ENCODE measurements at places on chromosomes 16 and 17. TPM values are rescaled to one million over a fixed set of nuclear protein-coding genes. Genes with fewer than 3 reads are reported as not detected.

The LRRC37A gene
- 2.3 TPM for total RNA-seq

- no peak for DNase-seq
Measured at GRCh38 chr17:71741836-71742235, 379.0 kb upstream of the SOX9 start.

The TMC7 gene
- total RNA-seq, result 1.4 TPM

GRCh38 chr16:17469741-17470181 is 999 bp downstream of the XYLT1 start:
- DNase-seq, result no peak

DNA sequence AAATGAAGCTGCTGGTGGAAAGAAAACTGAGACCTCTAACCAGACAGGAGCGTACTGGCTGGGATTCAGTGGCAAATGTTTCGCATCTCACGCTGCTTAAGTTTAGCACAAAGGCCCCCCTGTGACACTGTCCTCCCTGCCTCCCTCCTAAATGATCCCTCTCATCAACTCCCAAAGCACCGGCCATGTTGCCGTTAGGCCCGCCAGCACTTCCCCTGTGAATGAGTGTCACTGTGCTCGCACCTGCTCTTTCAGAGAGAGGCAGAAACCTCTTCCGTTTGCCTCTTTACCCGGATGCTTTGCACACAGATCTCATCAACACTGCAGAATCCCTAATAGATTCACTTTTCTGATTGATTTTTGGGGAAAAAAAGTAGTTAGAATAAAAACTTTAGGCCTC is 26.5 kb downstream of the MBTPS1 start:
- DNase-seq, result no peak

DNA sequence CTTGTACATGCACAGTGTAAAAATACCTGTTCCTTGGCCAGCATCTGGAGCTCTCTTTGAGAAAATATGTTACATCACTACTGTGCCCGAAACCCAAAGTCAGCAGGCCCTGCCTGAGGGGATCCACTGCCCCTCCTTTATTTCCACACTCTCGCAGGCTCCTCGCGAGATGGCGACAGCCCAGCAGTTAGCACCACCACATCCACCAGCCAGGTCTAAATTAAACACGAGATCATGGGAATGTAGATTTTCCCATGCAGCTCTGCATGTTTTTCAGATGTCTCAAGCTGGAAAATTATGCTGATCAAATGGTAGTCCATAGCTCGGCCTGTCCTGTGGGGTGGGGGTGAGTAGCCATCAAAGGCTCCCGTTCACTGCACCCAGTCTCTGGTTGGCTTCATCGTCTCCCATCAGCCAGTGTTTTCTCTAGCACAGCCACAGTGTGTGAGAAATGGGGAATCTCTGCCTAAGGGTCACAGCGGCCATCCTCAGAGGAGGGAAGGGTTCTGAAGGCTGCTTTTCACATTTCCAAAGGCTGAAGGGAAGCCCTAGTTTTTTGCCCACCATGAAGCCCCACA is 34.7 kb downstream of the EPN2 start:
- DNase-seq, result no peak

DNA sequence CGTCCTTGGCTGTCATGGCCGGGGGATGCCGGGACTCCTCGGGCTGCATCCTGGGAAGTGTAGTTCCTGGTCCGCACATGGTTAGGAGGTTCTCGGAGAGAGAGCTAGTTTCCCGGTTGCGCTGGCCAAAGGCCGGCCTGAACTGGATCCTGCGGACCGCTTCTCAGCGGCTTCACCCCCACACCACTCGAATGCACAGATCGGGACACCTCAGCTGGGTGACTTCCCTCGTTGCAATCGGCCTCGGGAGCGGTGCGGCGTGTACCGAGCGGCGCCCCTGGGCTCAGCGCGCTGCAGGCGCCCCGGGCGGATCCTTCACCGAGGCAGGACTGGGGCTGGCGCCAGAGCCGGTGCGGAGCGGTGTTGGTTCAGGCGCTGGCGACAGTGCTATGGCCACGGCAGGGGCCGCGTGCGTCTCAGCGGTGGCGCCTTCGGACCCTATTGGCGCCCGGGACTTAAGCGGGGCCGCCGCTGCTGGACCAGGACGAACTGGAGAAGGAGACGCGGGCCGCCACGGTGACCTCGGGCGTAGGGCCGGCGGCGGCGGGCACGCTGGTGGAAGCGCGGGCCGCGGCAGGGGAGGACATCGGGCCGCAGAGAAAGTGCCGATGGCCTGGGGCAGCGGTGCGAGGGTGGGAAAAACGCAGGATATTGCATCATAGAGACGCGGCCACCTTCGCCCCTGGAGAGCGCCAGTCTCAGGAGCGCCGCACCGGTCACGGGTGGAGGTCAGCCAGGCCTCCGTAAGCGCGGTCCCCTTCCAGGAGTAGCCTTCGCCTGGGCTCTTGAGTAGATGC is 11.4 kb downstream of the ZNF629 start:
- DNase-seq, result peak; percentile 87

- DNase-seq, result no peak
Measured at GRCh38 chr17:44417553-44417952, 28.1 kb upstream of the ITGA2B start.

DNA sequence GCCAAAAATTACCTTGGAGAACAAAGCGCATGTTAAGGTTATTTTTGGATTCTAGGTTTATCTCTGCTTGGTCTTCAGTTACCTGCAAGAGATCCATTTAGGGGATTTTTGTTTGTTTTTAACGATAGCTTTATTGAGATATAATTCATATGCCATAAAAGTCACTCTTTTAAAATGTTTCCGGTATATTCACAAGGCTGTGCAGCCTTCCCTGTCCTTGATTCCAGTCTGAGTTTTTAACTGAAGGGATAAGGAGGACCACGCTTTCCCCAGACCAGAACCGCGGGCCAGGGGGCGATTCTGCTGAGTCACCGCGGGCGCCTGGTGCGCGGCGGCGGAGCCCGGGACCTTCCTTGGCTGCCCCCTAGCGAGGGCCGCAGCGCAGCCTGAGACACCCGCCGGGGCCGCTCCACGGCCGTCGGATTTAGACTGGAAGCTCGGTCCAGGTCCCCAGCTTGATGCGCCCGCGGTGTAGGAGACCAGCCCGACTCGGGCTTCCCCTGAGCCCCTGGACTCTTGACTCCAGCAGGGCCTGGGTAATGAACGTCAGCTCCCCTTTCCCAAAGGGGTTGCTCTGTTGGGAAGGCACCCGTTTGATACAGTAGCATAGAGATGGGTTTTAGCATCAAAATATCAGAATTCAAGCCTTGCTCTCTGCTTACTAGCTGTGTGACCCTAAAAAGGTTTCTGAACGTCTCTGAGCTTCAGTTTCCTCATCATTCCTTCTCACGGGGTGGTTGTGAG is 50.0 kb upstream of the STH start:
- DNase-seq, result peak; percentile 77

DNA sequence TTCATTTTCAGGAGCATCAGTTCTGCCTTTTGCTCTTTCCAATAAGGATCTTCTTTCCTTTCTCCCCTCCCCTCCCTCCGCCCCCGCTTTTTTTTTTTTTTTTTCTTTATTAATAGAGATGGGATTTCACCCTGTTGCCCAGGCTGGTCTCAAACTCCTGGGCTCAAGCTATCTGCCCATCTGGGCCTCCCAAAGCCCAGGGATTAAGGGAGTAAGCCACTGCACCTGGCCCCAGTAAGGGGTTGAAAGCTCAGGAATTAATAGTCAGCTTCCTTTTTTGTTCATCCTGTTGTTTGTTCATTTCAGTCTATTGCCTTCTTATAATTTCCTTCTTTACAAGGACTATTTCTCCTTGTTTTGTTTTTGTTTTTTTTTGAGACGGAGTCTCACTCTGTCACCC is 7.9 kb upstream of the C17orf58 start:
- DNase-seq, result no peak

- no peak for DNase-seq
Measured at GRCh38 chr17:39484178-39484577, 22.9 kb downstream of the CDK12 start.

The SLC13A5 gene
- 2.2 TPM for total RNA-seq

The TBC1D3 gene
- not detected for total RNA-seq

The TP53TG3 gene
- not detected for total RNA-seq

GRCh38 chr16:441447-441846 is 16.0 kb downstream of the RAB11FIP3 start:
- DNase-seq, result no peak

- no peak for DNase-seq
Measured at GRCh38 chr17:40520991-40521453, 19.6 kb upstream of the TNS4 start.

DNA sequence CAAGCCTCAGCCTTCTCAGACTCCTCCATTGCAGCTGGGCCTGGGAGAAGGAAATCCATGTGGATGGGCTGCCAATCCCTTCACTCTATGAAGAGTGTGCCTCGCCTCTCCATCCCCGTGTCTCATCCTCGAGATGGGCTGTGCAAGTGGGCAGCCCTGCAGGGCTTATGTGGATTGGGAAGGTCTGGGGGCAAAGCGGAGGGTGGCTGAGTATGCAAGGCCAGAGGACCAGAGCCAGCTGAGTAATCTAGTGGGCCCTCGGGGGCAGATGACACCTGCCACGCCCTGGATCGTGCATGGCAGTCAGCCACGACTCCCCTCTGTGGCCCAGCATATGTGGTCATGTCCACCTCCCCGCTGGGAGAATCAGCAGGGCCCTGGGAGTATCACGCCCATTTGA is 78.9 kb downstream of the IRX5 start:
- DNase-seq, result no peak

DNA sequence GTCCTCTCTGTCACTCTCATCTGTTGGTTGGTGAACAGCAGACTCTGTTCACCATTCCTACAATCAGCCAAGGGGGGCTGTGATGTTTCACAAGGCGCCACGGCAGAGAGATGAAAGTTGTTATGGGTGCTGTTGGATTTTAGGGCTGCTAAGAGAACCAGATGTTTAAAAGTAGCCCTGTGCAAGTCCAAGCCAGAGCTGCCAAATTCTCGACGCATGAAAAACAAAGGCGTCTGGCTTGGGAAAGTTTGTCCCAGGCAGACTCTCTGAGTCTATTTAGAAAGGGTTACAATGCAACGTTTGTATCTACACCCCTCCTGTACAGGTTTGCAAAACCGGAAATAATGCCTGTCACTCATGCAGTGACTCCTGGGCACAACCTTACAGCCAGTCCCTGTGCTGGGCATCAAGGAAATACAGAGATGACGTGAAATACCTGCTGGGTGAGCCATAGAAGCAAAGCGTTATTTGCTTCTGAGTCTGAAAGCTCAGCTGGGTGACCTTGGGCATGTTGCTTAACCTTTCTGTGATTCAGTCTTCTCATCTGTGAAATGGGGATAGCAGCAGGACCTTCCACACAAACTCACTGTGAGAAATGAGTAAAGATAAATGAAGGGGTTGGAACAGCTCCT is 74.8 kb downstream of the XYLT1 start:
- DNase-seq, result no peak

GRCh38 chr16:7792346-7792745 is 459.7 kb downstream of the RBFOX1 start:
- DNase-seq, result no peak

DNA sequence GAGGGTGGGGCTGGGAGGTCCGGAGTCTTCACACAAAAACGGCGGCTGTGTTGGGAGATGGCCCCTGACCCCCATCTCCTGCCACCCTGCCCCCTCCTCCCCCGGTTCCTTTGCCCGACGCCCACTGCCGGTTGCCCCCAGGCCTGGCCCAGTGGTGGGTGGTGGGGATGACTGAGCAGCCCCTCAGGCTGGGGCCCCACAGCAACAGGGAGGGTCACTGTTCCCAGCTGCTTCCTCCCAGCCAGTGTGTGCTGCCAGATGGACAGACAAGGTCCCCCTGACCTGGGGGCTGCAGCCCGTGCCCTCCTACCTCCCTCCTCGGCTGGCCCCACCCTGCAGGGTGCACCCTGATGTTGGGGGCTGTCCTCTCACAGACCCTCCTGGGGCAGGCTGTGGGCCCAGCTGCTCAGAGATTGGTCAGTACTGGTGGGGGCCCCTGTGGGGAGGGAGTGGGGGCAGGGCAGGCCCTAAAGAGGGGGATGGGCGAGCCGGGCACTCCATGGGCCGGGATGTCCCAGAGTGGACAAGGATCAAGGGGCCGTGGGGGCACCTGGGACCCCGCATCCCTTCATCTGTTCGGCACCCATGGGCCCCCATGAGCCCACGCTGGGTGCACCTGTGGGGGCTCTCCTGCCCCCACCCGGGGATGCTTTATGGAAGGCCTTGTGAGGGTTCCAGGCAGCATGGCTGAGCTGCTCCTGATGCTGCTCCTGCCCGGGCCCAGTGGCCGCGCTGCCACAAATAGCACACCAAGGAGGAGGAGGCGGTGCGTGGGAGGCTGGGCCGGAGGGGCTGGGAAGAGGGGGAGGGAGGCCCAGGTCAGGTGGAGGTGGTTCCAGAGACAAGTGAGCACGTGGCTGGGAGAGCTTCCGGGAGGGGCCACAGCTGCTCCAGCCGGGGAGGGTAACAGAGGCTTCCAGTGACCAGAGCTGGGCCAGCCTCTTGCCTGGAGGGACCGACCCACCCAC is 5.1 kb downstream of the C1QTNF8 start:
- DNase-seq, result no peak

The ST6GALNAC2 gene
- 10.4 TPM for total RNA-seq

The KRTAP2-2 gene
- total RNA-seq, result not detected

GRCh38 chr16:28051486-28051885 is 12.0 kb downstream of the GSG1L start:
- DNase-seq, result no peak

DNA sequence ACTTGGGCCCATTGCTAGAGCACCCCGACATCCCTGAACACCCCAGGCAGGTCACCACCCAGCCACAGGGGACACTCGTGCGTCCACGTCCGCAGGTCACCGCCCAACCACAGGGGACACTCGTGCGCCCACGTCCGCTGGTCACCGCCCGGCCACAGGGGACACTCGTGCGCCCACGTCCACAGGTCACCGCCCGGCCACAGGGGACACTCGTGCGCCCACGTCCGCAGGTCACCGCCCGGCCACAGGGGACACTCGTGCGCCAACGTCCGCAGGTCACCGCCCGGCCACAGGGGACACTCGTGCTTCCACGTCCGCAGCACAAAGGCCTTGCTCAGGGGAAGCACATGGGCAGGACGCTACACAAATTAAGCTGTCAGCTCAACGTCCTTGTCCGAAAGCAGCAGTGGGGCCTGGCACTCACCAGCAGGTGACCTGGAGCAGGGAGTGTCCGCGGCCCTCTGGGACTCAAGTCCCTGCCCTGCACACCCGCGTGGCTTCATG is 17.7 kb downstream of the GALNS start:
- DNase-seq, result no peak

- DNase-seq, result no peak
Measured at GRCh38 chr17:17783825-17784656, 52.7 kb downstream of the SREBF1 start.

- DNase-seq, result no peak
Measured at GRCh38 chr17:8898126-8898525, 30.7 kb upstream of the PIK3R6 start.

- no peak for DNase-seq
Measured at GRCh38 chr17:41455236-41455635, 11.9 kb downstream of the KRT32 start.
